NCI-H524 (cell line): ENCODE measurements at places on chromosomes 3 and 15.
A peak's percentile ranks its signal among the peaks of the same experiment; 100 is the strongest.

- no peak for DNase-seq
Measured at GRCh38 chr3:3893590-3893989, 94.4 kb downstream of the LRRN1 start.

DNA sequence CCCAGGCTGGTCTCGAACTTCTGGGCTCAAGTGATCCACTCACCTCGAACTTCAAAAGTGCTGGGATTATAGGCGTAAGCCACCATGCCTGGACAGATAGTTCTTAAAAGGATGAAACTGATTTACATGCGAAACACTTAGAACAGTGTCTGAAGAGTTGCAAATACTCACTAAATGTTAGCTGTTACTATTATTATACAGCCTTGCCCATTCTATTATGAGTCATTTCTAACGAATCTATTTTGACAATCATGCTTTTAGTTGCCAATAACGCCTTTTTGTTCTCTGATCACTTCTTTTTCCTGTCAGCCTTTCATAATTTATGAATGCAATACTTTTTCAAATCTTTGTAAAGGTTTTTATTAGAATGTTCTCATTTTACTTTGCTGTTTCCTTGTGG lies 112.7 kb downstream of the SNRK start:
- no peak for DNase-seq

GRCh38 chr3:59268170-59268569 lies 218.3 kb upstream of the CFAP20DC start:
- no peak for DNase-seq

DNA sequence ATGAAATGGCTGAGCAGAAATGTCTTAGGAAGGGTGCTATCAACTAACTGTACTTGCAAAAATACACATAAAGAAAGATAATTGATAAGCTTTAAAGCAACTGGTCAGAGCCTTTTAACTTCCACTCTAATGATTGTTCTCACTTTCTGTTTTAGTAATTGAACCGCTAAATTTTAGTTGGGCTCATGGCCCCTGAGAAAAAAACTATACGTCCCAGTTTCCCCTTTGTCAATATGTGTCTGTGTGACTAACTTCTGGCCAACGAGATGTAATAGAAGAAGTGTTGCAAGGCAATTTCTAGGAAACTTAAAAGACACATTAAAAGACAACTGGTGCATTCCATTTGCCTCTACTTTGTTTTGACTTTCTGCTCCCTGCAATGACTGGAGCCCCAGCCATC lies 223.9 kb downstream of the NR1D2 start:
- DNase-seq = no peak

DNA sequence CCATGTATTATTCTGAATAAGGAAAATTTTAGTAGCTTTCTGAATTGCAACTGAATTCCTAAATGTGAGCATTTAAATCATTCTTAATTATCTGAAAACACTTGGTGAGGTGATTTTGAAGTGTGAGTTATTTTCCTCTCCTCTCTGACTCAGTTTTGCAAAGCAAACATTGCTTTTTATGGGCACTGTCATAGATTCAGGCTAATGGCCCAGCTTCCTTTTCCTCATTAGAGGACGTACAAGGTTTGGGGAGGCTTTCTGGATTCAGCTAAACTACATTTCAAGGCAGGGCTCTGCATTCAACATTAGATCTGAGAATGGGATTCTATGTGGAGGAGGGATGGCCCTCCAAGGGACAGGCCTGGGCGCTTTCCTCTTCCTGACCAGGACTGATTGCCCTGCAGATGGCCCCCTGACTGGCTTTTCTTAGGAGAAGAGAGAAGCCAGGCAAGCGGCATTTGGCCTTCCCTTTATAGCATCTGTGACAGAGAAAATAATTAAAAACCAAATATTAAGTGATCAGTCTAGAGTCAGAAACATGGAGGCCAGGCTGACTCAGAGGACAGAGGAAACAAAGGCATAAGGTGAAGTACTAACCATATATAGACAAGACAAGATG lies 53.0 kb upstream of the STXBP5L start:
- DNase-seq = peak; percentile 17

GRCh38 chr15:96560246-96560895 lies 229.9 kb downstream of the NR2F2 start:
- DNase-seq = no peak

DNA sequence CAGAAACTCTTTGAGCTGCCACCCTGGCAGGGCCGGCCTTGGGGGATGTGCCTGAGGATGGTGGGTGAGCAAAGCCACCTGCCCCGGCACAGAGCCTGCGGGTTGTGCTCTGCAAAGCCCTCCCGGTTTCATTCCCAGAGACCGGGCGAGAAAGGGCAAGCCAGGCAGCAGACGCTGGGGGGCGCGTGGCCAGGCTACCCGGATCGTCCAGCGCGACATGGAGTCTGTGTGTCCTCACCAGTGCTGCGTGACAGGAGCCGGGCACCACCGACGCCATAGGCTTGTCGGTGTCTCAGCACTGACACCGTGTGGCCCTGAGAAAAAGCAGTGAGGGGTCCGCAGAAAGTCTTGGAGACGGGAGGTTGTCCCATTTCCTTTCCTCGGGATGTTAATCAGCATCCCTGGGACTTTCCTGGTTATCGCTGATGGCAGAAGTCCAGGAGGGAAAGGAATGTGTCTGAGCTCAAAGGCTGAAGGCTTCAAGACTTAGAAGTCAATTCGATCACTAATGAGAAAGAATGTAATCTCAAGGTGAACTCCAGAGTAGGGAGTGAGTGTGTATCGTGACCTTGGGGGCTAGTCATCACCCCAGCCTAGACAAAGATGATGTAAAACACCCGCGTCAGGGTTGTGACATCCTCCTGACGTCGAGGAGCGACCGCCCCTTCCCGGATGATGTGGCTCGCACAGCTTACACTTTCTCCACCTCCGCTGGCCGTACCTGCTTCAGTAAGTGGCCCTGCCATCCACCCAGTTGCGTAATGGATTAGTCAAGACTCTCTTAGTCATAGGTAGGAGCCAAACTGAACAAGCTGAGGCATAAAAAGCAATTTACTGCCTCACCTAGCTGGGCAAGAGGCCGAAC lies 36.3 kb upstream of the PLA2G4E start:
- DNase-seq = peak; percentile 94

- DNase-seq = no peak
Measured at GRCh38 chr3:56753206-56753820, 48.4 kb downstream of the ARHGEF3 start.

GRCh38 chr15:90530250-90531051 lies 728 bp downstream of the CRTC3 start:
- peak; percentile 9 for DNase-seq

GRCh38 chr3:98536456-98537017 lies 4.8 kb downstream of the GPR15 start:
- no peak for DNase-seq

- no peak for DNase-seq
Measured at GRCh38 chr3:3307491-3307890, 128.0 kb upstream of the CRBN start.

DNA sequence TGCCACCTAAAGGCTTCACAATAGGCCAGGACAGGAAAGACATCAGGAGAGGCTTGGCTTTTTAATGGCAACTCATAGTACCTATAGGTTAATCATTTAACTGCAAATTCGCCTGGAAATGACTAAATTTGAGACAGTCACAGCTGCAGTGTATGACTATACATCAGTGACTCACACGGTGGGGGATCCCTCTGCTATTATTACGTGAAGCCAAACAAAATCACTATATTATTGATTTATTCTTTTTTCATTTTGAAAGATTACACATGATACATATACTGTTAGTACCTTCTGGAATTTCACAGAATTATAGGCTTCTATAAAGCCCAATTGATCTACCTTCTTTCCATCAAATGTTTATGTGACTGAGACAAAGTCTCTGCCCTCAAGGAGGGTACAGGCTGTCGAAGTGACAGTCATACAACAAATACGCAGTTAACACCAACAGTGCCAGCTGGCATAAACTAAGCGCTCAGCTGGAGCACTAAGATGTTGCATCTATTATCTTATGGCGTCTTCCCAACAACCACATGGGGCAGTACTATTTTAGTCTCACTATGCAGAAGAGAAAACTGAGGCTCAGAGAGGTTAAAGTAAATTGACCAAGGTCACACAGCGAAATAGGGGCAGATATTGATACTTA lies 82.0 kb upstream of the LMOD3 start:
- DNase-seq = peak; percentile 49

DNA sequence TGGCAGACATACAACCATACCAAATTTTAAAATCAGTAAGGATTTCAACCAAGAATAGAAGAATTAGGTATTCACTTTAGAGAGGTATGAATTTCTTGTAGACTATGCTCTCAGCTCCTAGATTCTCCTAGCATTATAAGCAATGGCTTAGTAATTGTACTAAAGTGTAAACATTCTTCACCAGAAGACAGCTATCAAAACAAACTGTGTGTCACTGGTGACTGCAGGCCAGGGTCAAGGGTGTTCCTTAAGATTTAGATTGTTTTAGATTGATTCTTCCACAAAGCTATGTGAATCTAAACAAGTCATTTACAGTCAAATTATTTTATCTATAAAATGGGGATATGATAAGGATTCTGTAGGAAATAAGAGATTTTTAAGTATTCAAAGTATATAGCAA lies 23.1 kb upstream of the GP5 start:
- DNase-seq = no peak

- DNase-seq = no peak
Measured at GRCh38 chr15:88131937-88132336, 124.6 kb downstream of the NTRK3 start.

DNA sequence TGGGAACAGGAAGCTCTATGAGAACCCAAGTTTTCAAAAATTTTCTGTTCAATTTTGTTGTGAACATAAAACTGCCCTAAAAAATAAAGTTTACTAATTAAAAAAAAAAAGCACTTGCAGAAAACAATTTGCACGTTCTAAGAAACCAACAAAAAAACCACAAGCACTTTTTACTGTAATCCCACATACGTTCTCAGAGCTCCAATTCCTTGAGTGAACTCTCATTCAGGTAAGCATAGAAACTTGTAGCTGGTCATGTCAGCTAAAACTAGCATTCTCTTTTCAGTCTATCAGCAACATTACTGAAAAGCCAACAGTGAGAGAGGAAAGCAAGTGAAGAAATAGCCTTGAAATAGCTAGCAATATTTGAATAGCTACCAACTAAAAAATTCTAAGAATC lies 11.5 kb upstream of the TMF1 start:
- no peak for DNase-seq

- DNase-seq = peak; percentile 66
Measured at GRCh38 chr3:36365829-36366228, 14.5 kb upstream of the STAC start.
